ENCODE measurements at places on chromosomes 4 and X.

DNA sequence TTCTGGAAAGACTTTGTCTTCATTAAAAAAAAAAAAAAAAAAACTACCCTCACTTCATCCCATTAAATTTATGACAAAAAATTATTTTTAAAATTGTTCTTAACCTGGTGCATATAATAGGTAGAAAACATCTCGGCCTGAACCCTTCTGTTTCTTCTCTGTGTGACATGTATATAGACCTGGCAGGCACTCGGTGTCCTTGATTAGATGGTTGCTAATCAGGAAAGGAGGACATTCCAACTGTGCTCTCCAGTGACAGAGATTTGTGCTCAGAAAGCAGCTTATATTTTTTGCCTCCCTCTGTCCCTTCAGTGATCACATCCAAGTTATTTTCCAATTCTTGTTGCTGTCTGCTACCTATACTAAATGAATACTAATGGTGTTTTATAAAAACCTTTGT, 355.6 kb downstream of the CBLL2 start:
- no peak for DNase-seq

DNA sequence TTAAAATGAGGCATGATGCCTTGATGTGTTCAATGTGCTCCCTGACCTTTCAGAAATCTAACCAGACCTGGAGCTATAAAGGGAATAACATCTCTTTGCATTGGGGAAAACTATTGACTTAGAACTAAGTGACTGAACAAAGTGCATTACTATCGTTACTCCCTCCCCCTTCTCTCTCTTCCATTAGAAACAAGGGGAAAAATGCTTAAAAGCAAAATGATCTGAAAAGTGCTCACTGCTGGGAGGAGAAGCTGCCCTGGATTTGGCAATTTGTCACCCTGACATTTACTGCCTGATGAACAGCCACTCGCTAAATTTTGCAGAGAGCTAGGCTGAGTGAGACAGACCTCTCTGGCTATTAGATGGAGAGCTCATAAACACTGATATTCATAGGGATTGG, 48.6 kb upstream of the PARM1 start:
- DNase-seq, result no peak

DNA sequence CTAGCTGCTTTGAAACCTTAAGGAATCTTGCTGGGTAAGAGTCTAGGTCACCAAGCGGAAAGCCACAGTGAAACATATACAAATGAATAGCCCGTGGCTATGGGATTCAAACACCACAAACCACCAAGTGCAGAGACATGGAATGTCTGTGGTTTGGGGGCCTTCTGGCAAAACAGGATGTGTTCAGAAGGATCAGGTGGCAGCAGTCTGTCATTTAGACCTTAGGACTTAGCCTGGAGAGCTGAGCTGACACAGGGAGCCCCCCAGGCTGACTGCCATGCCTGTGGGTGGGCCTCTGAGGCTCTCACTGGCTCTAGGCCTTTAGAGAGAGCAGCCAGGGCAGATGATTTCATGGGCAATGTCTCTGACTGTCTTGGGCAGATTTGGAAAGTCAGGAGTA, 225.6 kb downstream of the FBXW7 start:
- no peak for DNase-seq

DNA sequence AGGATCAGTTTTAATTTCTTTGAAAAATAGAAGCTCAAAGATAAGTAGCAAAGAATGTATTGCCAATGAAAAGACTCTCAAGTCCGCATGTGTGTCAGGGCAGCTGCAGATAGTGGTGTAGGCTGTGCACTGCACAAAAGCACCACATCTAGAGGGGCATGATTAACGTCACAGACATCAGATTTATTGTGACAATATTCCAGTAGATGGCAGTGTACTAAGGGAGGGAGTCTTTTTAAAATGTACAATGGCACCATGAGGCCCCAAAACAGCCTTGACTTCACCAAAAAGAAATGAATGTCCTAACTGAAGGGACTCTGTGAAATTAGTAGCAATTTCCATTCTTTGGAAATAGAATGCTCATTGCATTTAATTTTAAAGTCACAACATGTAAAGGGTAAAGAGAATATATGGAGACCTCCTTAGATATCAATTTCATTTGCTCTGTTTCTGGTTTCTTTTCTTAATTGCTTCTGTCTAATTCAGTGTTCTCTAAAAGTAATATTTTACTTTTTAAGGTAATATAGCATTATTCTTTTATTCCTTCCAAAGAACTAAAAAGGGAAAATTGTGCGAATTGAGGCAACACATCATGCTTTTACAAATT, 98.4 kb downstream of the ZNF827 start:
- no peak for DNase-seq

DNA sequence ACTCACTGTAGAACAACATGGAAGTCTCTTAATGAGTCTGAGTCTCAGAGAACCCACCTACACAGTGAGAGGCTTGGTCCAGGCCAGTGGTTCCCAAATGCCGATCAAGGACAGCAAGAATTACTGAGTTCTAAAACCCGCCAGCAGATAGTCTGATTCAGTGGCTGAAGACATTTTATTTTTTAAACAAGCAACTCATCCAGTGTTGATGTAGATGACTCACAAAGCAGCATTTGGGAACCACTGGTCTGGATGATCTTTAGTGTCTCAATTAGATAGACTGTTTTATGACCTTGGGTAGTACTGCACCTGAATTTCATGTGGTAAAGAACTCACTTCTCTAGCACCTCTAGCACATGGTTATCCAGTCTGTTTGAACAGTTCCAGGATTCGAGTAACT, 193.6 kb downstream of the FBXW7 start:
- DNase-seq, result no peak

DNA sequence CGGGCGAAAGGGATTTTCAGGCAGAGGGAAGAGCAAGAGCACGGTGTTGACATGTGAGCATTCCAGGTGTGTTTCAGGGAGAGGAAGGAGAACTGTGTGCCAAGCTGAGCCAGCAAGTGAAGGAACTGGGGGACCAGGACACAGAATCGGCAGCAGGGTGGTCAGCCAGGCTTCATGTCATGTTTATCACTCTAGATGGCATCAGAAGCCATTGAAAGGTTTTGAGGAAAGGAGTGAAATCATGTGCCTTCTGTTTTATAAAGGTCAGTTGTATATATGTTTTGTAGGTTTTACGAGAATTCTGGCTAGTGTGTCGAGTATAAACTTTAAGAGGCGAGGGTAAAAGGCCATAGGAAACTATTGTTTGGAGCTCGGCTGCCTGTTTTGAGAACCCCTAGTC, 682.3 kb downstream of the TRIML1 start:
- no peak for DNase-seq

- DNase-seq, result no peak
These were observed 82.5 kb downstream of the HPRT1 start for GRCh38 chrX:134542485-134542884.

DNA sequence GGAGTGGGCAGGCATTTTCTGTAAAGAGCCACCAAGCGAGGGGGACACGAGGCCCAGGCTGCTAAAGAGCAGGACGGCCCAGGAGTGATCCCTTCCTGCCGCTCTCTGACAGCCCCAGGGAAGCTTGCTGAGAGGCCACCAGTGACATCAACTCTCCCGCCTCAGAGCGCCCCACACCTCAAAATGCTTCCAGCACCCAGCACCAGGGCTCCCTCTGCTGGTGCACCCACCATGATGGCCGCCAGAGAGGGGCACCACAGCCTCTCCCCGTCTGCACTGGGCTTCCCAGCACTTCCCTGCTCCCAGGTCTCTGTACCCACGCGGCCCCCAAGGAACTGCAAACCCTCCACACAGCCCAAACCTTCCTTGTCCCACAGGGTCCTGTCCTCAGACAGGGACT, 40.4 kb downstream of the GAK start:
- DNase-seq, result no peak

DNA sequence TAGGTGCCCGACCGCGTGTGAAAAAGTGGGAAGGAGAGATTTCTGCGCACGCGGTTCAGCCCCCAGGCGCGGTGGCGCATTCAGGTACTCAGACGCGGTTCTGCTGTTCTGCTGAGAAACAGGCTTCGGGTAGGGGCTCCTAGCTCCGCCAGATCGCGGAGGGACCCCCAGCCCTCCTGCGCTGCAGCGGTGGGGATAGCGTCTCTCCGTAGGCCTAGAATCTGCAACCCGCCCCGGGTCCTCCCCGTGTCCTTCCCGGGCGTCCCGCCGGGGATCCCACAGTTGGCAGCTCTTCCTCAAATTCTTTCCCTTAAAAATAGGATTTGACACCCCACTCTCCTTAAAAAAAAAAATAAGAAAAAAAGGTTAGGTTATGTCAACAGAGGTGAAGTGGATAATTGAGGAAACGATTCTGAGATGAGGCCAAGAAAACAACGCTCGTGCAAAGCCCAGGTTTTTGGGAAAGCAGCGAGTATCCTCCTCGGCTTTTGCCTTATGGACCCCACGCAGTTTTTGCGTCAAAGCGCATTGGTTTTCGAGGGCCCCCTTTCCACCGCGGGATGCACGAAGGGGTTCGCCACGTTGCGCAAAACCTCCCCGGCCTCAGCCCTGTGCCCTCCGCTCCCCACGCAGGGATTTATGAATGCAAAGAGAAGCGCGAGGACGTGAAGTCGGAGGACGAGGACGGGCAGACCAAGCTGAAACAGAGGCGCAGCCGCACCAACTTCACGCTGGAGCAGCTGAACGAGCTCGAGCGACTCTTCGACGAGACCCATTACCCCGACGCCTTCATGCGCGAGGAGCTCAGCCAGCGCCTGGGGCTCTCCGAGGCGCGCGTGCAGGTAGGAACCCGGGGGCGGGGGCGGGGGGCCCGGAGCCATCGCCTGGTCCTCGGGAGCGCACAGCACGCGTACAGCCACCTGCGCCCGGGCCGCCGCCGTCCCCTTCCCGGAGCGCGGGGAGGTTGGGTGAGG, 3.7 kb downstream of the SHOX start:
- DNase-seq, result no peak

GRCh38 chr4:27790911-27791310, 930.3 kb downstream of the STIM2 start:
- no peak for DNase-seq

- DNase-seq, result no peak
These were observed 20.6 kb upstream of the FTHL17 start for GRCh38 chrX:31092476-31092875.

DNA sequence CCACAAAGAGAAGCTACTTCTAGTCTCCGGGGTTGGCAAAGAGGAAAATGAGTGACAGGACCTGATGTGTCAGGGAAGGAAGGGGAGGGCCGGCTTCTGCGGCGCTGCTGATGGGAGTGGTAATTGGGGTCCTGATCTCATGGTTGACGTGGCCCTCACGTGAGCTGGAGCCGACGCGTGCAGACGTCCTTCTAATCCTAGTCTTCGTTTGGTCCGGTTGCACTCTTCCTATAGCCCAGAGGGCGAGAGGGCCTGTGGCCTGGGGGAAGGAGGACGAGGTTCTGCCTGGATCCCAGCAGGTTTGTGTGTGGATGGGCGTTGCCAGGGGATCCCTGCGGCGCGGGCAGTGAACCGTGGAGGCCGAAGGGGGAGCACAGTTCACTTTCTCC, at the start of gene ARMCX1:
TSS of gene ARMCX1 (plus strand) at position 186 of the 389 bp plus-strand sequence. CDS start 2,384 bp downstream, outside the sequence.
- DNase-seq, result peak; percentile 20

DNA sequence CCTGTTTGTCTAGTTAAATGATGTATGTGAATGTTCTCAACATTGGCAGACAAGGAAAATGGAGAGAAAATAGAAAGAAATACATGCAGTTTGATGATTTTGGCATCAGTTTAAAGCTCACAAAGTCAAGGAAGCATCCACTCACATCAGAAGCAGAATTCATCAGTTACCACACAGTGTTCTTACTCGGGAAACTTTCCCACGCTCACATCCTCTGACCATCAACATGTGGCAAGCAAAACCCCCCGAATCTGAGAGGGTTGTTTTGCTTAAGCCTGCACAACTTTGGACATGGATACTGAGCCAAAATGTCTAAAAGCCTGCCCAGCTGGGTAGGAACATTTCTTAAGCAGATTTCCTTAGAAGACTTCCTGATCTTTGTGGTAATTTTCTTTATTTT, 407.6 kb downstream of the ANKRD50 start:
- DNase-seq, result no peak

- DNase-seq, result no peak
These were observed 13.2 kb downstream of the HS3ST1 start for GRCh38 chr4:11415409-11416070.

DNA sequence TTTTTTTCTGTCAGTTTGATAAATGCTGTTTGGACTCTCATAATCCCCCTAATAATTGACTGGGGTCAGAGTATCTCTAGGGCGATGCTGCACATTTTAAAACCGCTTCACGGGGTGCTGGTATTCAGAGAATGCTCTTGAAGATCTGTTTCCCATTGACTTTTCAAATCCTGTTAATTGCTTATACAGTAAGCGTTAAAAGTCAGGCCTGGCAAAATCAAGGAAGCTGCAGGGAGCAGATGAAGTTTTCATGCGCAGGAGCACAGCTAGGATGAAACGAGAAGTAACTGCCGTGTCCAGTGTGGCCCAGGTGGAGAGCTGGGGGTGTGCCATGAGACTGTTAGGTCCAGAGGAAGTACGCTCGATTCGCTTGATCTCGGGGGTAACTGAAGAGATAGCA, 312.9 kb downstream of the TRIML1 start:
- no peak for DNase-seq

- no peak for DNase-seq
These were observed 17.0 kb downstream of the SDAD1 start for GRCh38 chr4:75973766-75974165.

- DNase-seq, result no peak
These were observed 274.7 kb upstream of the FGF13 start for GRCh38 chrX:138986235-138986634.

DNA sequence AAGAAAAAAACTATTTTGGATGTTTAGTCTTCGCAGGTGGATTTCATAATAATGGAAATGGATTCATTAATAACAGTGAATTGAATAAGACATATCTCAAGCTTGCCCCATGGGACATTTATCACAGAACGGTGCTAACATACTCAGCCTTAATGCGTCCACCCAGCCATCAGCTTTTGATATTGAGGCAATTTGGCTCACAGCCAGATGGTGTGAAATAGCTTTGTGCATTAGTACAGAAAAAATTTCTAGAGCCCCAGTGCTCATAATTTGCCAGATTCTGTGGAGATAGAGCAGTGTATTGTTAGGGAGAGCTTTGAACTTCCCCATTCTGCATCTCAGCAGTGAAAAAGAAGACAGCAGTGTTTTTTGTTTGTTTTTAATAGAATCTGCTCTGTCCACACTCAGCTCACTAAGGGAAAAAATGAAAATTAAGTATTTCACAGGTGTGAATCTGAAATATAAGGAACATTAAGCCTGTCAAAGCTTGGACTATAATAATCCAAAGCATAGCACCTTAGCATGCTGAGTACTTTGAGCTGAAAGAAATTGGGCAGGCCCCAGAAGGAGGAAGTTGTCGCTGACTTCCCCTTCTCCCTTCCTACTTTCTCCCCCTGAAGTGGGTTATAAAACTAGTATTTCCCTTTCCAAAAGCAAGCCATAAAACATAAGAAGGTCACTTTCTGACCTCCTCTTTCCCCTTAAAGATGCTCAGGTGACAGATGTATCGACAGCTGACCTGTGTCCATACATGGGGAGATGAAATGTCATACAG, 295.8 kb downstream of the MAGEB5 start:
- no peak for DNase-seq

DNA sequence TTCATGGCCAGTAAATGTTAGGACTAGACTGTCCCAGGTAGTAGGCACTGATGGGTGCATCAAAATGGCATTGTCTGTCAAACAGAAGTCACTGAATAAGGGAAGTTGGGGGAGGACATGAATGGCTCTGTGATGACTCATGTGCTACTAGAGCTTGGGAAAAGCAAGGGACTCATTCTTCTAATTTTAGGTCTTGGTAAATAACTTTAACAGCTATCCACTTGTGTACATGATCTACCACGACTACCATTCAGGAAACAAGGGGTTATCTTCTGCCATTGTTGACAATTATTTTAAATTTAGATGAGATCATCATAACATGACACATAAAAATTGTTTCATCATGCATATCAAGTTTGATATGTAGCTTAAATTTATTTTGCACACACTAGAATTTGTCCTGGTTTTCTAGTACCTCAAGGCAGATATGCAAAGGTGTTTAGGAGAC, 6.3 kb downstream of the AREG start:
- no peak for DNase-seq

GRCh38 chr4:17072483-17072882, 174.0 kb upstream of the LDB2 start:
- no peak for DNase-seq
